ENCODE measurements at places on chromosomes 7 and 10. TPM values are rescaled to one million over a fixed set of nuclear protein-coding genes. Genes with fewer than 3 reads are reported as not detected.

GRCh38 chr10:110456523-110457091 lies 41.1 kb upstream of the DUSP5 start:
- no peak for DNase-seq

NPFFR1 gene
- total RNA-seq: 0.31 TPM

- DNase-seq: no peak
Observed at GRCh38 chr10:88347597-88348304, 235.4 kb downstream of the RNLS start.

DNA sequence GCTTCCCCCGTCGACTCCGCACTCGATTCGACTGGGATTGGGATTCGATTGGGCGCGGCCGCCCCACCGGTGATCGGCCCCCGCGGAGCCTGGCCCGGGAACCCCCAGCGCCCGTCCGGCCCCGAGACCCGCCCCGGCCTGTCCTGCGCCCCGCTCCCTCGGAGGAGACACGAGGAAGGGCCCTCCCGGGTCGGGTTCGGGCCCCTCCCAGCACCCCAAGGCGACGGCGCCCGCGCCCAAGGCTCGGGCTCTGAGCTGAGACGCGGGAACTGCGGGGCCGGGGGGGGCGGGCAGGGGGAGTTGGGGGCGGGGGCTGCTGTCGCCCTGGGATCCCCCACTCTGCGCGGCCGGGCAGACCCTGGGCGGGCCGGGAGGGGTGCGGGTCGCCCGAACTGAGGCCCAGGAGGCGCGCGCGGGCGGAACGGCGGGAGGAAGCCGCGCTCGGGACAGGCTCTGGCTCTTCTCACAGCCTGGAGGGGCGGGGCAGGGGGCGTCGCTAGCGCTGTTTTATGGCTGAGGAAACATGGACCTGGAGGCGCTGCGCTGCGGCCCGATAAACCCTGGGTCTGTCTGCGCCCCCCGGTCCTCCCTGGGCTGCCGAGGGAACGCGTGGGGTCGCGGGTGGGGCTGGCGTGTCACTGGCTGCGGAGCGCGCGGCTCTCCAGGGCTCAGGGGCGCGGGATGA lies 1.7 kb upstream of the NKX6-2 start:
- DNase-seq: no peak

DNA sequence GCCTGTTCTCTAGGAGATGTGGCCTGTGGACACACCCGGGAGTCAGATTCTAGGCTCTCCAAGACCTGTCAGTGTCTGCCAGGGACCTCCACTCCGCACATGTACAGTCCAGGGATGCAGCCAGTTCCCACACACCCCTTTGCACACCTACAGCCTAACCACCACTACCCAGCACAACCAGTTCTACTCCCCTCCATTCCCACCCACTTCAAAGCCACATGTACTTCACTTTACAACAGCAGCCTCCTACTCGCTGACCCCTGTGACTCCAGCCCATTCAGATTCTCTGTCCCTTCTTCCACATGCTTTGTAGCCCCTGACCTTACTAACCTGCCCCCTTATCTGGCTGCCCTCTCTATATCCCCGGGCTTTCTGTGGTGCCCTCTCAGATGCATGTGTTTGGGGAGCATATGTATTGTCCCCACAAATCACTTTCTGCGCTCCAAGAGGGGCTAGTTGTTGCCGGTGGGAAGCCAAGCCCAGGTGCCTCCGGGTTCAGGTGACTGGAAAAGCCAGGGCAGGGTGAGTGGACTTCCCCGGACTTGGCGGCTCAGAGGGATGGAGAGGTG lies 7.2 kb downstream of the LBX1 start:
- no peak for DNase-seq

NPTX2 gene
- total RNA-seq: 5.8 TPM

DNA sequence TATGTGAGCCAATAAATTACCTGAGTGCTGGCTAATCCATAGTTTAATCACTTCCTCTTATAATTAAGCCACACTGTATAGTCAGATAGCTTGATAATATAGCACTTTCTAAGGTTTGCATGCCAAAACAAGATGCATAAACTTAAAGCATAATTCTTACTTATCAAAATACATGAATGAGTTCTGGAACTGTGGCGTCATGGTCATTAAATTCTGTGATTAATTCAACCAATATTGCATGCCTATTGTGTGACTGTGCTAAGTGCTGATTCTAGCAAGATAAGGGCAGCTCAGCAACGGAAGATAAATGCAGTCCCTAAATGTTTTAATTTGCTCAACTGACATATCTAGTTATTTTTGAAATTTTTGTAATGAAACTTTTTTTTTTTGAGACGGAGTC lies 29.7 kb downstream of the HOXA1 start:
- DNase-seq: no peak

- no peak for DNase-seq
Observed at GRCh38 chr7:96416116-96416515, 94.2 kb upstream of the SLC25A13 start.

GRCh38 chr7:1752771-1753563 lies 82.9 kb downstream of the ELFN1 start:
- no peak for DNase-seq

GRCh38 chr10:124544711-124545110 lies 83.1 kb downstream of the LHPP start:
- peak; percentile 35 for DNase-seq

DNA sequence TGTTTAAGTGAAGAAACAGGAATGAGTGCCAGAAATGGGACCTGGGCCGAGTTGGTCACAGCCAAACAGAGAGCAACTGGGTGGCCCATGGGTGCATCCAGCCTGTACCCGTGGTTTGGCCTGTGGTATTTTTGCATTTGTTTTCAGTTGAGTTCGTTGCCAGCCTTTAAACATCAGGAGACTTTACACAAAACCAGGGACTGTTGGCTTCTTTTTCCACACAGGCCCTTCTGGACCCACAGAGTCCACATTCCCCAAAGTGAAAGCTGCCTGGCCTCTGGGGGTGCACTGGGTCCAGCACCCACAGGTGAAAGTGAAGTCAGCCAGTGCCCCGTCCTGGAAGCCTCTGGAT lies 54.1 kb upstream of the TNS3 start:
- no peak for DNase-seq

DNA sequence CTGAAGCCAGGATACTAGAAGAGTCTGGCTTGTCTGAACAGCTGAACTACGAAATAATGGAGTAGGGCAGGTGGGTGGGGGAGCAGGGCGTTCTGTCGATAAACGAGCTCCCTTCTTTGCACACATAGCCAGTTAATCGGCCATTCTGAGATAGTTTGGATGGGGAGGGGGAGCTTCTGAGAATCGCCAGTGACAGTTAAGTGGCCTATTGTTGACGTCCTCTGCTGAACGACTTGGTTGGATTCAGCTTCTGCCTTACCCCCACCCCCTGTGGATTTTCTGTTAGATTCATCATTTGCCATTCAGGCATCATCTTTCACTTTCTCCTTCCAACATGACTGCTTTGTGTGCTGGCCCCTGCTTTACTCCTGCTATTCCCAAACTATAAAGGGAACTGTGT lies 520 bp downstream of the CPA5 start:
- DNase-seq: no peak

GRCh38 chr10:75388082-75388481 lies 13.5 kb downstream of the ZNF503 start:
- no peak for DNase-seq

COL1A2 gene
- total RNA-seq: 124 TPM
